Retina (tissue), 1 donor: ENCODE measurements at places on chromosomes 11 and 22.
A peak's percentile ranks its signal among the peaks of the same experiment; 100 is the strongest.

DNA sequence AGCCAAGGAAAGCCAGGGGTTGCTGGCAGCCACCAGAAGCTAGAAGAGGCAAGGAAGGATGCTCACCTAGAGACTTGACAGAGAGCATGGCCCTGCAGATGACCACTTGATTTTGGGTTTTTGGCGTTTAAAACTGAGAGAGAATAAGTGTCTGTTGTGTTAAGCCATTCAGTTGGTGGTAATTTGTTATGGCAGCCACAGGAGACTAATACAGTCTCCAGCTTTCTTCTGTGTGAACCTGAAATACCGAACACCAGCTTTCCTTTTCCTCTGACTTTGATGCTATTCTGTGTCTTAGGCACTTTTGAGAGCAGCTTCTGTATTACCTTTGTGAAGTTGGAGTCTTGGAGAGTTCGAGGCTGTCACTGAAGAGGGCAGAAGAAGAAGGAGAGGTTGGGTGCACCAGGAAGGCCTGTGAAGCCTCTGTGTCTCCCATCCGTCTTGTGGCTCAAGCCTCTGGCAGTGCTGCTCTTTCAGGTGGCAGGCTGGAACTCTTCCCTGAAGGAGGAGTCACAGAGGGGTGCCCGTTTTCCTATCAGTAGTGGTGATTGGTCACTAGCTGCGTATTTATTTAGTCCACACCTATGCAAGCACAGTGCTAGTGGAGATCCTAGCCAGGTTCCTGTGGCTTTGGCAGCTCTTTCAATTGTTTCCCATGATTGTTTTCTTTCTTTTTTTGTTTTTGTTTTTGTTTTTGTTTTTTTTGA, 2.5 kb downstream of the TBC1D22A start:
- DNase-seq, result no peak

- no peak for DNase-seq
These were observed 27.1 kb upstream of the TMA7B start for GRCh38 chr22:39932918-39933649.

DNA sequence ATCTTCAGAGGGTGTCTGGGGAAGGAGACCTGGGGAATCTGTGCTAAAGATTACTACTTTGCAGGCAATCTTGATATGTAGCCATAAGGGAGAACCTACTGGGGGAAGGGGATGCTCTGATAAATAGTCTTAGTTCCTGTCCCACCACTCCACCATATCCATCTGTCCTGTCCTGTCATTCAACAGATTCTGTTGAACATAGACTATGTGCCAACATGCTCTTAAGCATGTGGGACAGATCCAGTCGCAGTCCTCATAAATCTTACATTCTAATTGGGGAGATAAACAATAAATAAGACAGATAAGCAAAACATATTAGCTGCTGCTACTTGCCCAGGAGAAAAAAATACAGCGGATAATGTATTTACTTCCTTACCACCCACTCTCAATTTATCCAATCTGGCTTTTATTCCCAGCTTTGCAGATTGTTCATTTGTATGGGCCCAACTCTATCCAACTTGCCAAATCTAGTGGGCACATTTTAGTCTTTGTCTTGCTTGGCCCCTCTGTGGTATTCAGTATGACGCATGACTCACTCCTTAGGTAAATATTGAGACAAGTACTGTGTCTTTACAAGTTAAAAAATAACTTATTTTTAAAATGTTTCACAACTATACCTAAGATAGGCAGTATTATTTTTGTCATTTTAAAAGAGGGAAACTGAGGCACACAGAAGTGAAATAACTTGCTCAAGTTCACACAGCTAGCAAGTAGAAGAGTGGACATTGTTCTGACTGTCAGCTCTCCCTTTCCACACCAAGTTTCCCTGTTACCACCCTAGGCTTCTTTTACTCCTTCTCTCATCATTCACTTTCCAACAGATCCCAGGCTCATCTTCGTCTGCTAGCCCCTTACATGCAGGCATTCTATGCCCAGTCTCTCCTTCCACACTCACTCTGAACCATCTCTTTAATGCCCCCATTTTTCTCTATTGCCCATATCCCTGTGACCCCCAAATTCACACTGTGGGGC, 133.6 kb upstream of the SESN3 start:
- DNase-seq, result no peak

GRCh38 chr11:75200051-75200450, 40.5 kb upstream of the TPBGL start:
- no peak for DNase-seq

- DNase-seq, result no peak
These were observed 20.7 kb downstream of the FAM83F start for GRCh38 chr22:40015358-40015976.

GRCh38 chr22:45631140-45631840, 40.3 kb upstream of the ATXN10 start:
- DNase-seq, result peak; percentile 28

DNA sequence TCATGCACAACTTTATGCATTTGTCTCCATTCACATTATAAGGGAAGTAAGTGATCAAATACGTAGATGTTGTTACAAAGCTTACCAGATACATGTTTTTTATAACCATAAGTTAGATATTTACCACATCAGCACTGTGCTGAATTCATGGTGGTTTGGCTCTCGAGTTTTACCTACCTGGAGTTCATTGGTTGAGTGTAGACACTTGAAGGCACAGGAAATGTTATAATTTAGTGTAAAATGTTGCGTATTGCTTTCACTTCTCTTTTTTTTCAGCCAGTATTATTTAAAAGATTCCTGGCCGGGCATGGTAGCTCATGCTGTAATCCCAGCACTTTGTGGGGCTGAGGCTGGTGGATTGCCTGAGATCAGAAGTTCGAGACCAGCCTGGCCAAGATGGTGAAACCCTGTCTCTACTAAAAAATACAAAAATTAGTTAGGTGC, 53.1 kb upstream of the GRK2 start:
- no peak for DNase-seq

DNA sequence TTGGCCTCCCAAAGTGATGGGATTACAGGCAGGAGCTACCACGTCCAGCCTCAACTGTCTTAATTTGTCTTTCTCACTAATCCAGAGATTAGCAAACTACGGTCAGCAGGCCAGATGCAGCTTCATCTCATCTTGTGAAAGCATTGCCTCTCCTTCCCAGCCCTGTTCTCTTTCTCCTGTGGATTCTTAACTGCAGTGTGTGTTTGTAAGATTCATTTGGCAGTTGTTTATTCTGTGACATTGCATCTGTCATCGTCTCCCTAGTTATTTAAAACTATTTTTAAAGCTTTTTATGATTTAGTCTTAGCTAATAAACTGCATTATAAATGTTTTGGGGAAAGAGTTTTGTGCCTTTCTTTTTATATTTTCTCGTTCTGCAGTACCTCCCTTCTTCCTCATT, 29.2 kb downstream of the RNF169 start:
- no peak for DNase-seq

GRCh38 chr22:37927637-37927936, 21.5 kb downstream of the MICALL1 start:
- DNase-seq, result no peak

DNA sequence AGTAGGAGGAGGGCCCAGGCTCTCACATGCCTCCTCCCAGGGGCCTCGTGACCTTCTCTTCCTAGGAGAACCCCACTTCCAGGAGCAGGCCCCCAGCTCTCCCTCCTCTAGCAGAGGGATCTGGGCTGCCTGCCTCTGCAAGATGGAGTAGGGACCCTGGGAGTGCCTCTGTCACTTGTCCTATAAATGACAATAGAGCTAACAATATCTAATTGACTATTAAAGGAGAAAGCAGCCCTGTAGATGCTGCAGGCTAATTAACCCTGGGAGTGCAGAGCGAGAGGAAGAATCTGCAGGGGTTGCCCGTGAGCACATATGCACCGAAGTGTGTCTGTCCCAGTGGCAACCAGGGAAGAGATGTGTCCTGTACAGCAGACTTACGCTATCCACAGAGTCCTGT, 184.4 kb downstream of the GRIK4 start:
- no peak for DNase-seq
